ENCODE measurements at places on chromosomes 4 and X.

DNA sequence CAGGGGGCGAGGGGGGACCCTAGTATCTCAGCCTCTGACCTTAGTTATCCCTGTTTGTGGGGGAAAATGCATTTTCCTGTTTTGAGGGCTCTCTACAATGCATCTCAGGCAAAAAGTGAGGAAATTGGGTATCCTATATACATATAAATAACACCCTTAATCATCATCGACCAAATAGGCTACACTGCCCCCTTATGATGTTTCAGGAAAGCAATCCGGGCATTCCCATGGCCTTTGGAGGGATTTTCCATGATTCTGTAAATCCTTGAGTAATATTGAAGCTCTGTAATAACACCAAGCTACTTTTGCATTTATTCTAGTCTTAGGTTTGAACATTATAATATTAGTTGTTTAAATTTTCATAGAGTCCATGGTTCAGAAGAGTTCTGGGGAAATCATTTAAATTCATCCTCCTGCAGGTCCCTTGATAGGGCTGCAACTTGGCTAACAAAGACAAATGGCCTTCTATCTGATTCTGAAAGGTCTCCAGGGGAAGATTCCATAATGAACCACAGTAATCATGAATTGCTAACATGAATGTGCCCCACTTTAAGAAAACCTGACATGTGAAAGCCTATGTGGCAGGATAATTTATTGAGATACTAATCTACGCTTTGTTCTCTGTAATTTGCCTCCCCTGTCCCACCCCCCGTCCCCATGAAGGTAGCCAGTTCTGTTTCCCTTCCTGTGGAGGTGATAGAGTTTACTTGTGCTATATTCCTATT, 91.5 kb upstream of the SCOC start:
- no peak for DNase-seq

DNA sequence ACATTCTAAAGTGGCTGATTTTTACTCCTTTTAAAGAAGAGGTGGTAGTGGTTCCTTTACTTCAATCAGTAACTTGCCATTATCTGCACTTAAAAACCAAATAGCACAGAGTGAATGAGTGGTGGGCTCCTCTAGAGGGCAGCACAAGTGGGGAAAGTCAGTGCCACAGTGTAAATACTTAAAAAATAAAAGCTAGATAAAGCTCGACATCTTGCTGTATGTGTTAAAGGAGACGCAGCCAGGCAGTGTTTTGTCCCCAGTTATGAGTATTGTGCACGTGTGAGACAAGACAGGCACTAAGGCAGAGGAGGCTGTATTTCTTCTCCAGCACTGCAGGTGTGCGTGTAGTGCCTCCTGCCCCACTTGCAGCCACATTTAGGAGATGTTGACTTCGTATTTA, 24.6 kb downstream of the NAP1L5 start:
- peak; percentile 11 for DNase-seq

DNA sequence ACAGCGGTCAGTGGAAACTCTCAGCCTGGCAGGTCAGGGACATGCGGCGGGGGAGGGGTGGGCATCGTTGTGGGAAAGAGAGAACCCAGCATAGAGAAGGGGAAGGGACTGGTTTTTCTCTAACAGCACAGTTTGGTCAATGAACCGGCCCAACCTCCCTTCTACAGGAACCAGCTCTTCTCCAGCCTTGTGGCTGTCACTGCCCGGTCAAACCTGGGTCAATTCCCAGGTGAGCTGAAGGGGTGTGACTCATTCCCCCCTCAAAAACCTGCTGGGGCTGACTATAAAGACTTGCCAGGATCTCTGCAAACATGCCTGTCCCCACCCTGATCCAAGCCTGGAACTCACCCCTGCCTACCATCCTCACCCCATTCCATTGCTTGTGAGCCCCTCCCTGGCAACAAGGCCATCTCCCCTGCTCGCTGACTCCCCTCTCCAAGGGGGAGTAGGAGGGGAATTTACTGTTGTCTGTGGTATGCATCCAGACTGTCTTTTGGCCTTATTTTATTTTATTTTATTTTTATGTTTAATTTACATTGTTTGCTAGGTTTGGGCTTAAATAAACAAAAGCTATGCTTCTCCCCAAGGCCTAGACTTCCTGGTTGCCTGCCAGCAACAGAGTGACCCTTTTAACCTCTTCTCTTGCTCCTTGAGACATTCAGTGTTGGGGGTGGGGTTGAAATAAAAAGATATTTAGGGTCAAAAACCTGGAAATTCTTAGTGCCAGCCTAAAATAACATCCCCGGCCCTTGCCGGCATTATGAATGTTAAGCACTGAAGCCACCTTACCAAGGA, 49.6 kb downstream of the TSC22D3 start:
- no peak for DNase-seq

GRCh38 chrX:86329174-86329573, 180.9 kb downstream of the DACH2 start:
- DNase-seq = no peak

GRCh38 chr4:174714393-174715211, 114.4 kb downstream of the GLRA3 start:
- no peak for DNase-seq

DNA sequence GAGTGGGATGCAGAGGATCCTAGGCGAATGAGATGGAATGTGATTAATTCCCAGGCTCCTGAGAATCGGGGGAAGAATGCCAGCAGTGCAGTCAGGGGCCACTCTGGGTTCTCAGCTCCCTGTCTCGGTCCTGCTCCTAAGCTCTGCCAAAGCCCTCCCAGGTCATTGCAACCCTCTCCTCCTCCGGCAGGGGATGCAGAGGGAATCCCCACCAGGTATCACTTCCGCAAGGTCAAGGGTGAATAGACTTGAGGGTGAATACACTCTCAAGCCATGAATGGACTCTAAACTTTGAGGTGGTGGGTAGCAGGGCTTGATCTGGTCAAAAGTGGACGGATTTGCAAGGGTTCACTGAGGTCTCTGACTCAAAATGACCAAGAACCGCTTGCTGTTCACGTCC, 139.3 kb upstream of the MXRA5 start:
- no peak for DNase-seq

DNA sequence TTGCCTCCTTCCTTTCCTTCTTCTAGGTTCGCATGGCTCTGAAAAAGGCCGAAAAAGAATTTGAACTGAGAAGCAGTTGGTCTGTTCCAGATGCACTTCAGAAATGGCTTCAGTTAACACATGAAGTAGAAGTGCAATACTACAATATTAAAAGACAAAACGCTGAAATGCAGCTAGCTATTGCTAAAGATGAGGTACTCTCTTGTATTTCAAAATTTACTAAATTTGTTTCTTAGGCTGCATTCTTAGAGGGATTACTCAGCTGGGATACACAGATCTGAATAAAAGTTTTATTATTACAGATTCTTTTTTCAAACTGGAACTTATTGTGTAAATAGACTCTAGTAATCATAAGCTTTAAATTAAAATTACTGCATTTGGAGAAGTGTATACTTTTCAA, 146.9 kb downstream of the STIM2 start:
- DNase-seq = no peak

DNA sequence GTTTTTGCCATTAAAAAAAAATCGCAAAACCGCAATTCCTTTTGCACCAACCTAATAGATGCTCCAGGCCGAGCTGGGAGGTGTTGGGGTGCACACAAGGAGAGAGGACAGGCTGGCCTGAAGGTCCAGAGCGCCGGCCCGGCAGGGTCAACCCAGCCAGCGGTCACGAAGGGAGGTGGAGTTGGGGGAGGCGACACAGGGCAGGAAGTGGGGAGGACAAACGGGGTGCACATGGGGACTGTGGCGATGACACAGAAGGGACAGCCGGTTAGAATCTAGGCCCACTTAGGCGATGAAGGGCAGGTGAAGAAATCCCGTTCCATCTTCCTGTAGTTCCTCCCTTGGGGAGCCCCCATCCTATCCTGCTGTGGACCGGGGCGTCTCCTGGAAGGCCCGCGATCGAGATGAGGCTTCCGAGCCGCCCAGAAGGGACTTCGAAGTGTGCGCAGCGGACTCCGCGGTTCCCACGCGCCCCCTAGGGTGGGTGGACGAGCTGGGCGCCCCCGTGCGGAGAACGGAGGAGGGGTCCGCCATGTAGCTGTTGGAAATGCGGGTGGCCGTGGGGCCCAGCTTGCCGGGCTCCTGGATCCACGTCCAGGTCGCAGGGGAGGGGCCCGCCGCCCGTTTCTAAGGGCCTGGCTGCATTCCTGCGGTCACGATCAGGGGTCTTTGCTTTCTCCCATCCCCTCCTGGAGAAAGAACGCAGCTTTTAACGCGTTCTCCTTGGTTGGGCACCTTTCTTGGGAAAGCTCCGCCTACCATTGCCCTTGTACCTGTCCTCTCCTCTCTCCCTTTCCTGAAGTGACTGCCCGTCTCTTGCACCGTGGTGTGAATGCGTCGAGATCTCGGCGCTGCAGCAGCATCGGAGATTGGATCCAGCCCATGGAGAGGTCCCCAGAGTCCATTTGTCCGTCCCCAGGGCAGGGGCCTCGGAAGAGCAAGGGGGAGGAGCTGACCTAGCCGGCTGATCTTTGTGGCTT, 17.0 kb upstream of the HPF1 start:
- DNase-seq = peak; percentile 7

DNA sequence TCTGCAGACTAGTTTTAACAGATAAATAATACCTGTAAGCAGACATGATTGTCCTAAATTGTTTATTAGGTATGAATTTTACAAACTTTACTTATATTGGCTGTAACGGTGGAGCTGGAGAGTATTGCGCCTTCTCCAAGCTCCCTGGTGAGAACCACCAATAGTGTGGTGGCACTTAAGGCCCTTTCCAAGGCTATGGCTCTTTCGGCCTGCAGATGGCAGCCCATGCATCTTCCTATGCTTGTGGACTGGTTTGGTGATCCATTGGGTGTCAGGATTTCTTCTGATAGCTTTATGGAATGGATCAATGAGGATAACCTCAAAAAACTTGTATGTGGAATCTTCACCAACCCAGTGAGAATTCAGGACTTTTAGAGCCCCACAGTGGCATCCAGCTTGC, 7.8 kb downstream of the LARP1B start:
- DNase-seq = no peak

DNA sequence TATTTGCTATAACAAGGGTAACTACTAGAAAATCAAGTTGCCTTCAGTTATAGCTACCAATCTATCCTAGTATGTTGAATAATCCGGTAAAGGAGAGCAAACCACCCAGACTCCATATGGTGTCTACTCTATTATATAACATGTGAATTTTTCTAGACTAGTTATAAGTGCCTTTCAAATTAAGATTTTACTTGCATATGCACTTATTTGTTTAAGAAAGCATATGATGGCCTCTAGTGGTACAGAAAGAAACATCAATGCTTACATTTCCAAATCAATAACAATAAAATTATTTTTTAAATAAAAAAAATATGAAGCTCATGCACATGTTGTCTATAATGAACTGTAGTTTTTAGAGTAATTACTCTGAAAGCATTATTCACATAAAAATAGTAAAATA, 1516.4 kb upstream of the PABPC4L start:
- DNase-seq = no peak

- DNase-seq = no peak
Observed at GRCh38 chr4:140672416-140672815, 83.8 kb downstream of the TBC1D9 start.

DNA sequence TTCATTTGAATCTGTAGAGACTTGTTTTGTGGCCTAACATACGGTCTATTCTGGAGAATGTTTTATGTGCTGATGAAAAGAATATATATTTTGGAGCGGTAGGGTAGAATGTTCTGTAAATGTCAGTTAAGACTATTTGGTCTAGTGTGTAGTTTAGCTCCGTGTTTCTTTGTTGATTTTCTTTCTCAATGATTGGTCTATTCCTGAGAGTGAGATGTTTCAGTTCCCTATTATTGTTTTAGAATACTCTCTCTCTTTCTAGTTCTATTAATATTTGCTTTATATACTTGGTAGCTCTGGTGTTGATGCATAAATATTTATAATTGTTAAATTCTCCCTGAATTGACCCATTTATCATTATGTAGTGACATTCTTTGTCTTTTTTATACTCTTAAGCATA, 236.5 kb downstream of the GLUD2 start:
- no peak for DNase-seq

- DNase-seq = no peak
Observed at GRCh38 chrX:9693307-9694001, 72.2 kb downstream of the GPR143 start.

- DNase-seq = no peak
Observed at GRCh38 chr4:27568236-27568951, 707.8 kb downstream of the STIM2 start.

DNA sequence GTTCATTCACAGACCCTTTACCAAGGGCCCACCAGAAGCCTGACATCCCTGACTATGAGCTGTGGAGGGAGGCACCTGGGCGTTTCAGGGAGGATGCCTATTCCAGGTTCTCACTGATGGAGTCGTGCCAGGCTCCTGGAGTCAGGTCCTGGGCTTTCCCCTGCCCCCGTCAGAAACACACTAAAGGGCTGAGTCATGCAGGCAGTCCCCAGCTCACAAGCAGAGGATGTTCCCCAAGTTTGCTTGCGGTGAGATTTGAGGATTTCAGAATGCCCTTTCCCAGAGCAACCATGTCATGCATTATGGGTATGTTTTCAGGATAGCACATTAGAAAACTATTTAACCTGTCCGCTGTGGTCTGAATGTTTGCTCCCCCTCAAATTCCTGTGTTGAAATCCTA, 45.2 kb downstream of the FHDC1 start:
- no peak for DNase-seq

DNA sequence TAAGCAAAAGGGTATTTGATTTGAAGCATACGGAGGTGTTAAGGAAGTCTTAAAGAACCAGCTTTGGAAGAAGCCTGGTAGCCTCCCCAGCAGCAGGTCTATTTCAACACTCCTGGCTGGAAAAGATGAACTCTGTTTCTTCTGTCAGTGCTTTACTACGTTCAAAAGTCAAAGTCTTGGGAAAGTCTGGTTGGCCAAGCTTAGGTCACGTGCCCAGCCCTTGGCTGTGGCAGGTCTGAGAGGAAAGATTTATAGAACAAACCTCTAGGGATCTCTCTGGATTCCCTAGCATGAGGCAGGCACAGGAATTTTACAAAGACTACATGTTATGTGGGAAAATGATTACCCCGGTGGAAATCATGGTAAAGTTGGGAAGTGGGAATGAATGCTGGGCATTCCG, 8.6 kb upstream of the ARHGAP10 start:
- DNase-seq = no peak

GRCh38 chr4:94577136-94577535, 125.4 kb downstream of the PDLIM5 start:
- DNase-seq = no peak

- DNase-seq = no peak
Observed at GRCh38 chr4:112277705-112278448, 7.8 kb downstream of the TIFA start.

DNA sequence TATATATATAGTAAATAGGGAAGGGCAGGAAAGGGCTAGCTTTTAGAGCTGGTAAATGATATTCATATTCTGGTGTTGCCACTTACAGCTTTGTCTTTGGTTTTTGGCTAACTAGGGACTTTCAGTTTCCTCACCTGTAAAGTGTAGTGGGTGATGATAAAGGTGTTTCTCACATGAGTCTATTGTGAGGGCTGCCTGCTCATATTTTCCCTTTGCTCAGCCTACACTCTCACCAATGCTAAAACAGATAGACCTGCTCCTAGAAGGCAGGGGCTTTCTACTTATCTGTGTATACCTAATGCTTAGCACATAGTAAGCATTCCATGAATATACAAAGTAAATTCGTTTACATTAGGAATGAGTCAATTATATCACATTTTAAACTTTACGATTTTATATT, 137.2 kb upstream of the HS3ST1 start:
- DNase-seq = no peak

All from activated CD4-positive, alpha-beta T cell treated with anti-CD3 and anti-CD28 coated beads, Interleukin-2, amount 50 U/mL, for 4 hours (primary cell).